ENCODE measurements at places on chromosomes 4 and X.

GRCh38 chrX:43530837-43531236 is 125.3 kb upstream of the MAOA start:
- no peak for DNase-seq

- DNase-seq: no peak
These were observed 20.4 kb upstream of the GPM6B start for GRCh38 chrX:13837290-13837745.

GRCh38 chrX:95063554-95063953 is 1389.5 kb downstream of the FAM133A start:
- DNase-seq: no peak

DNA sequence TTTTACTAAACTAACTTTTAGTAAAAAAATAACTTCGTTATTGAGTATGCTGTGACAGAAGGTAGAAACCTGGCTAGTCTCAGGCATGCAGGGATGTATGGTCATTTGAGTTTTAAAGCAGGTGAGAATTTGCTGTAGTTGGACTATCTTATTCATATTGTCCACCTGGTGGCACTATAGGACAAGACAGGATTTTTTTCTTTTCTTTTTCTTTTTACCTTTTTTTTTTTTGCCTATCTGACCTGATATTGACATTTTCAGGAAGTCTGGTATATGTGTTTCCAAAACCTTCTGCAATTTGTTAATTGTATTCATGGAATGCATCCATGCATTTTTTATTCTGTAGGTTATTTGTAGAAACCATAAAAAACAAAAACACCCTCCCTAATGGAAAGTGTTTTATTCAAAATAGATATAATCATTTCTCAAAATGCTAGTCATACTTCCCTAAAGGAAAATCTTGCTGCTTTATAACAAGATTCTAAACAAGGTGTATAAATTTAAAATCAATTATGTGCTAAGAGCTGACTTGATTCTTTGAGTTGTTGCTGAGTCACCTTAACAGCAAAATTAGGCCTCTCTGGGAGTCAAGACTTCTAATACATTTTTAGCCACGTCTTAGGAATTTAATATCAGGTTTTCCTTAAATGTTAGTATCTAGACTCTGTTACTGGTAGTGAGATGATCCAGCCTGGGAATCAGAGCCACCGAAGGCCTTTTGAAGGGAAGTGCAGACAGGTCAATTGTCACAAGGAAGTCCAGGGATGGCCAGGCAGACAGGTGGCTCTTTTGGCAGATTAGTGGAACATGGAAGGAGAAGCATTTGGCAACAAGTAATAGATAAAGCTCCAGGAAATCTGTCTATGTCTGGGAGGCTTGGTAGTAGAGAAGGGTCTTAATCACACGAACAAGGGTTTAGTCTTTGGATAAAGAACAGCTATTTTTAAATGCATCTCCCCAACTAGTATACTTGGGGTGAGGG is 201.3 kb upstream of the GNPDA2 start:
- DNase-seq: no peak

GRCh38 chrX:126272795-126273497 is 106.9 kb upstream of the DCAF12L2 start:
- no peak for DNase-seq

DNA sequence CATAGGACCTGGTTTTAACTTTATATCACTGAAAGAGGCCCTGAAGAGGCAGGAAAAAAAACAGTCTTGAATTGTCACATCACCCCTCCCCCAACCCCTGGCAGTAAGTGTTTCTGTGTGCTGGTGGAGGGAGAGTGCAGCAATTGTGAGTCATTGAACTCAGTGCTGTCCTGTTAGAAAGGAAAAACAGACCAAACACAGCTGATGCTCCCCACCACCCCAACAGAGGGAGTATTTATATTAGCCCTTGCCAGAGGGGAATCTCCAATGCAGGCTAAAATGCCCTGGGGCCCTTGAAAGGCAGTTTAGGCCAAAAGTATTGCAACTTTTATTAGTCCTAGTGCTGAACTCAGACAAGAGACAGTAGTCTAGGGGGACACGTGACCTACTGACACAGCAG is 197.8 kb upstream of the AGTR2 start:
- DNase-seq: no peak

DNA sequence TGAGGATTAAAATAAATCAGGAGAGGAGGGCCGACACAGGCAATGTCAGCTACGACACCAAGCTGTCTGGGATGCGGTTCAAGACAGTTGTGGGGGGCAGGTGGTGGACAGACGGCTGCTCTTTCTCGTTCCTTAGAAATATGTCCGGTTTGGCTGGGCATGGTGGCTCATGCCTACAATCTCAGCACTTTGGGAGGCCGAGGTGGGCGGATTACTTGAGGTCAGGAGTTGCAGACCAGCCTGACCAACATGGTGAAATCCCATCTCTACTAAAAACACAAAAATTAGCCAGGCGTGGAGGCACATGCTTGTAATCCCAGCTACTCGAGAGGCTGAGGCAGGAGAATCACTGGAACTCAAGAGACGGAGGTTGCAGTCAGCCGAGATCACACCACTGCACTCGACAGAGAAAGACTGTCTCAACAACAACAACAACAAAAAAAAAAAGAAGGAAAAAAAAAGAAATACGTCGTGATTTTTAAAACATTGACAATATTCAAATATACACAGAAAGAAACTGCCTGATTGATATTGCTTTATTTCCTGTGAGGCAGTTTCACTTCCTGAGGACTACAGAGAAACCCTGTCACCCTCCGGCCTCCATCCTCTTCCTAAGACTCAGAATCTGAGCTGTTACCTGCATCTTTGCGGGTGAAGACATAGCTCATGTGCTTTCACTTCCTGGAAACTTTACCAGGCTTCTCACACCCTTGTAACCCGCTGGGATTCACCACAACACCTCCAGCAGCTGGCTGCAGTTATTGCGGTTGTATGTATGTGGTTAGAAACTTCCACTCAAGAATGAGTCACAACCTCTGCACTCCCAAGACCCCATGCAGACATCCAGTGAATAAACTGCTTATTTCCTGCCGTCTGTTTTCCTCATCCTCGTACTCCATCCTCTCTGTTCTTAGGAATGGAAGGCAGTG is 63.8 kb upstream of the STS start:
- DNase-seq: no peak
